ENCODE measurements at places on chromosomes 7 and 10. TPM values are rescaled to one million over a fixed set of nuclear protein-coding genes. Genes with fewer than 3 reads are reported as not detected.

- H3K27me3 ChIP-seq = no peaks in the 10 kb centered on the region
- no peak overlapping the region for H3K4me3 ChIP-seq
- no peak overlapping the region for H3K27ac ChIP-seq
- H3K4me1 ChIP-seq = no peaks in the 10 kb centered on the region
- no peaks in the 10 kb centered on the region for H3K36me3 ChIP-seq
Observed at GRCh38 chr7:95469848-95470247, 15.9 kb upstream of the ASB4 start.

DNA sequence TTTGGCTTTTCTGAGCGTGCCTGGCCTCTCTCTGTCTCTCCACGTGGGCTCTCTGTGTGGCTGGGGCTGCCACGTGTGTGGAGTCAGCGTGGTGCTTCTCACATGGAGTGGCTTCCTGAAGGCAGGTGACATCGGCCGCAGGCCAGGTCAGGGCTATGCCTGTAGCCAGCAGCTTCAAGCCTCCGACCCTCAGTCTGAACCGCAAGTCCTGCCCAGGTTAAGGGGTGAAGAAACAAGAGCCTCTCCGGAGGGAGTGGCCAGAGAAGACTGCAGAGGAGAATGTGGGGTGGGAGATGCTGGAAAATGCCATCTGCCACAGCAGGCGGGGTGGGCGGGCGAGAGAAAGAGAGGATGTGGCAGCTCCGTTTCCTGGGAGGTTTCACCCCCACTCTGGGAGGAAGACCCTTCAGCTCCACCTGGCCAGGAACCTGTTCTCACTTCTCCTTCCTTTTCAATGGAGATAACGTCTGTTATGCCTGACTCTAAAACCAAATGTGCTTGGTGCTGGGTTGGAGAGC, 14.3 kb upstream of the VIPR2 start:
- DNase-seq = no peak
- no peak overlapping the region for H3K27ac ChIP-seq
- no peaks in the 10 kb centered on the region for H3K36me3 ChIP-seq

Gene ETV1
- total RNA-seq = 5.6 TPM

Gene ACTL6B
- not detected for total RNA-seq

Gene GAD2
- not detected for total RNA-seq

Gene GIGYF1
- total RNA-seq = 25.0 TPM
